Fibroblast of skin of abdomen (primary cell): ENCODE measurements at places on chromosomes 7 and 10.
A peak's percentile ranks its signal among the peaks of the same experiment; 100 is the strongest.

DNA sequence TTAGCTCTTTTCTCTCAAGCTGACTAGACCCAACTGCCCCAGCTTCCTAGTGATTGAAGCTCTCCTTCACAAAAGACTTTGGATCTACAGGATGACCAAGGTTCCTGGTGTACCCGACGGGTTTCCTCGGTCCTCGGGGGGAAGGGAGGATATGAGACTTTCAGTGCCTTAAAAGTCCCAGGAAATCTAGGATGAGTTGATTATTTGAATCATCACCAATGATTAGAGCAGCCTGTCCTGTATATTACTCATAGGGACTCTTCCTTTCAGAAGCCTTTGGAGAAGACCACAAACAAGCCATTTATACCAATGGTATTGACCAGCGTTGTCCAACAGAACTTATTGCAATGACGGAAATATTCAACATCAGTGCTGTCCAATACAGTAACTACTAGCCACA, 6.1 kb upstream of the ACTA2 start:
- DNase-seq: no peak

DNA sequence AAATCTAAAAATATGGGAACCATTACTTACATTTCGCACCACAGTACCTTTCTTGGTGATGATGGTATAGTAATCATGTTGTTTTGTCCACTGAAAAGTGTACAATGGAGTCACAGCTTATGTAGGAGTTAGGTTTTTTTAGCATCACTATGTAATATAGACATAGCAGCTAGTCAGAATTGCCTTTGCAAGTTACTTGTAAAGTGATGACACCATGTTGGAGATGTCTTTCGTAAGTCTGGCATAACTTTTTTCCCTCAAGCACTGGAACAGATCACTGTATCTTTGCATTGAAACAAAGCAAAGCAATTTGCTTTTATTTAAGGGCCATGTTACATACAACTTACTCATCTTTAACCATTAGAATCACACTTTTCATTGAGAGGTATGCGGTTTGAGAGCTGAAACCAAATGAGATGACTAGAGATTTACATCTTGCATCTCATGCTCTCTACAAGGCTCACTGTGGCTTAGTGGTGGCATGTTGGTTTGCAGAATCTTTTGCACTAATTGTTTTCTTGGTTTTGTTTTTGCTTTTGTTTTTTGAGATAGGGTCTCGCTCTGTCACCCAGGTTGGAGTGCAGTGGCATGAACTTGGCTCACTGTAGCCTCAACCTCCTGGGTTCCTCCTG, 18.3 kb downstream of the UBN2 start:
- no peak for DNase-seq

GRCh38 chr7:46607176-46607575, 686.1 kb upstream of the IGFBP3 start:
- peak; percentile 47 for DNase-seq

- DNase-seq: peak; percentile 36
Measured at GRCh38 chr7:114048386-114049235, 129.8 kb upstream of the PPP1R3A start.

GRCh38 chr10:2920168-2920567, 147.2 kb upstream of the PFKP start:
- DNase-seq: no peak

- no peak for DNase-seq
Measured at GRCh38 chr10:88261152-88261551, 322.0 kb downstream of the RNLS start.

- no peak for DNase-seq
Measured at GRCh38 chr7:30553546-30553945, 41.1 kb upstream of the GARS1 start.

DNA sequence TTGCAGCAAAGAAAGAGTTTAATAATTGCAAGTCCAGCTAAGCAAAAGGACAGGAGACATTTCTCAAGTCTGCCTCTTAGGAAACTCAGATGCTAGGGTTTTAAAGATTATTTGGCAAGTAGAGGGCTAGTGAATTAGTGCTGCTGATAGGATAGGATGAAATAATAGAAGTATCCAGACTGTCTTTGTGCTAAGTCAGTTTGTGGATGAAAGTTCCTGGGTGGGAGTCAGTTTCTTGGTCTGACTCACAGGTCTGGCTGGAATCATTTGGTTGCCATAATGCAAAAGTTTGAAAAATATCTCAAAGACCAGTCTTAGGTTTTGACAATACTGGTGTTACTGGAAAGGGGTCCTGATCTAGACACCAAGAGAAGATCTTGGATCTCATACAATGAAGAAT, 42.6 kb upstream of the INHBA start:
- no peak for DNase-seq

GRCh38 chr7:152307902-152308301, 127.9 kb downstream of the KMT2C start:
- DNase-seq: no peak

DNA sequence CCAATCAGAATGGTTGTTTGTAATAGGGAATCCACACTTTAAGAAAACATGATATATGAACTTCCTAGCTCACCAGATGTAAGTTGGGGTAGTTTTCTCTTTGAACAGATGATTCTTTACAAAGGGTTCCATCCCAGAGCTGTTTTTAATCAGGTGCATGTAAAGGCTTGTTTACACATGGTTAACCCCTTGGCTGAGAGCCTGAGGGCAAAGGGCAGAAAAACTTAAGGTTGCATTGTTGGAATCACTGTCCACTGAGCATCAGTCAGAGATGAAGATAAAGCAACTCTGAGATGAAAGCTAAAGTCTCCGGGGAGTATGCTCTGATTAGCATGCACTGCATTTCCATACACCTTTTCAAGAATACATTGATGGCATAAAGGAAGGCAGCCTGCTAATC, 518.2 kb downstream of the SORCS3 start:
- no peak for DNase-seq

GRCh38 chr7:120272701-120273475, at the start of gene KCND2:
TSS of gene KCND2 (plus strand) at chr7:120273175.
- DNase-seq: peak; percentile 18

GRCh38 chr7:25031007-25031406, 51.0 kb upstream of the OSBPL3 start:
- no peak for DNase-seq

DNA sequence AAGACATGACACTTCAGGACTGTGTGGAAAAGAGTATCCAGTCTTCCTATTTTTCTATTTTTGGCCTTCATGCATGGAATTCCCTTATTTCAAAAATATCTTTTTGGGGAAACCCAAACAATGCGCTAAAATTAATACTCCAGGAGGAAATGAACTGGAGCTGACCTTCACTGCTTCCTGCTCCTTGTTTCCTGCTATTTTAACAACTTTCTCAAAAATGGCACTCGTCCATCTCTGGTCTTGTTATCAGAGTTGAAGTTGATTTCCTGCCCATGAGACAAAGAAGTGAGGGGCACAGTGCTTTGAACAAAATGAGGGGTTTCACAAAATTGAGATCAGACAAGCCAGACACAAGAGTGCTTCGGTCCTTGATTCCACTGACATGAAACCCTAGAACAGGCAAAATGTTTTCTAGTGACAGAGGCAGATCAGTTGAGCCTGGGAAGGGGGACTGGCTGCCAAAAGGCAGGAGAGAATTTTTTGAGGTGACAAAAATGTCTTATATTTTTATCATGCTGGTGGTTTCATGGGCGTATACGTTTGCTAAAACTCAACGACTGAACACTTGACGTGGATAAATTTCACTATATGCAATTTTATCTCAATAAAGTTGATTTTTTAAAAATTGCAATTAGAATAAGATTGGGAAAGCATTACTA, 193.2 kb downstream of the CREB5 start:
- DNase-seq: no peak

DNA sequence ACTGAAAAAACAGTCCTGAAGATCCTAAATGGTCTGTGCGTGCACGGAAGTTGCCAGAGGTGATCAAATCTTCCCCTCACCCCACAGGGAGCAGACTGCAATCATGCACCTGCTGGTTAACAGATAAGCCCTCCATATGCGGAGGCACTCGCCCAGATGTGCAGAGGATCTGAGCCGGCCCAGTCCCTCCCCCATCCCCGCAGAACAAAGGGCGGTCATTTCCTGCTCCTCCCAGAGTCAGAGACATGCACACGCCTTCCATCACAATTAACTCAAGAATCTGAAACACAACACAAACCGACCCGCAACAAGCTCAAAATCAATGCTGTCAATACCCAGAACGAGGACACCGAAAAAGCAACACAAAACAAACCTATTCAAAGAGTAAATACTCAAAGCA, 24.2 kb downstream of the CRTAC1 start:
- DNase-seq: no peak

- DNase-seq: no peak
Measured at GRCh38 chr7:35860664-35861063, 59.8 kb downstream of the SEPTIN7 start.

GRCh38 chr10:119360181-119360921, 153.0 kb downstream of the GRK5 start:
- no peak for DNase-seq

- DNase-seq: no peak
Measured at GRCh38 chr10:48317321-48317990, 11.0 kb downstream of the MAPK8 start.

GRCh38 chr7:39855325-39855674, 94.8 kb upstream of the CDK13 start:
- DNase-seq: no peak

GRCh38 chr7:116876664-116877442, 14.5 kb downstream of the CAPZA2 start:
- no peak for DNase-seq
